Ovary (tissue), 10 donors: ENCODE measurements at places on chromosomes 4 and X. TPM values are rescaled to one million over a fixed set of nuclear protein-coding genes. Genes with fewer than 3 reads are reported as not detected.

DNA sequence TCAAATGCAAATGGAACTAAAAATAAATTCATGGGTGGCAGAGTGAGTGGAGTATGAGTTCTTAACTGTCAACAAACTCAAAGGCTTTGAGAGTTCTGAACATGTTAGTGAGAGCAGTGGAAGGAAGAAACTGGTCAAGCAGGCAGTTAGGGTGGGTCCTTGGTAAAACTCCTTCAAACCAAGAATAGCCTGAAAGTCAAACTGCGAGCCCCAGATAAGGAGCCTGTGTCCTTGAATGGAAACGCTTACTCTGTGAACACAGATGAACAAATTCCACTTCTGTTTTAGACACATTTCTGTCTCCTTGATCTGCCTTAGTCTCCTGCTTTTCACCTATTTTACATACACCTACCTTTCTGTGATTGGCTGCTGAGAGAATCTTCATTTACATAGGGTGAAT, 129.4 kb upstream of the PCDH18 start:
- peaks cover 10% of the 10 kb centered on the region for H3K4me1 ChIP-seq
- no peak overlapping the region for H3K4me3 ChIP-seq
- DNase-seq, result no peak

DNA sequence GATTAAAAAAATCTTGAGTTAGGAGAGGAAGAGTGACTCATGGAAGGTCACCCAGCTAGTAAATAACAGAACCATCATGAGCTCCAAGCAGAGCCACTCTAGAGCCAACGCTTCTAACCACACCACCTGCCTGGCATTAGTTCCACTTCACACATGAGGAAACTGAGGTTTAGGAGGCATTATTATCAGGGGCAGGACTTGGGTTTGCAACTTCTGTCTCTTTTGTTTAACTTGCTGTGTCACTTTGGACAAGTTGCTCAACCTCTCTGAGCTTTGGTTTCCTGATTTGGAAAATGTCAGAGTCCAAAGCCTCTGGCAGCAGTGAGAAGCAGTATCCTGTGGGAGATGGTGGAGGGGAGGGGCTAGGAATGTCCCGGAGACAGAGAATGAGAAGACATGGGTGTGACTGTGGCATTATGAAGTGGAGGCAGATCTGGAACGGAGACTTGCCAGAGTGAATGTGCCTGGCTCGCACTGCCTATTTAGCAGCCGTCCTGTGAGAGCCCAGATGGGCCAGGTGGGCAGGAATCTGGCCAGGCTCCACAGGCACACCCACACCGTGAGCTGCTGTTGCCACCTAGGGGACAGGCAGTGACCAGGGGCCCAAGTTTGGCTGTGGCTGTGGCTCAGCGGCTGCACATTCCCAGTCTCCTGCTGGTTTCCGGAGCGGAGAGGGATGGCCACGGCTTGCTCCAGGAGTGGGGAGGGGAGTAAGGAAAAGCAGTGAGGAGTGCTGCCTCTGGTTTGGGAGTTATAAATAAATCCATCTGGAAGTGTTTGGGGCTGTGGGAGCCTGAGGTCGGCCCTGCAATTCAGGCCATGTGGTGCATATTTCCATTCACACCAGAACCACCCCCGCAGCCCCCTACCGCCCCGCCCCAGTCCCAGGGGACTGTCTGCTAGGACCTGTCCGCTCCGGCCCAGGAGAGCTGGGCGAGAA, 93.4 kb downstream of the NHSL2 start:
- H3K4me1 ChIP-seq, result no peaks in the 10 kb centered on the region
- H3K36me3 ChIP-seq, result no peaks in the 10 kb centered on the region
- H3K4me3 ChIP-seq, result no peak overlapping the region
- DNase-seq, result peak; percentile 39

GRCh38 chr4:139873111-139873860, 207.7 kb downstream of the MGST2 start:
- no peaks in the 10 kb centered on the region for H3K36me3 ChIP-seq
- no peaks in the 10 kb centered on the region for H3K27me3 ChIP-seq
- peaks cover 5% of the 10 kb centered on the region for H3K4me1 ChIP-seq
- DNase-seq, result no peak

GRCh38 chr4:121714548-121714947, 17.8 kb upstream of the ANXA5 start:
- no peak overlapping the region for H3K4me3 ChIP-seq
- no peak overlapping the region for H3K27ac ChIP-seq
- H3K27me3 ChIP-seq, result no peaks in the 10 kb centered on the region
- peaks cover 3% of the 10 kb centered on the region for H3K4me1 ChIP-seq
- no peaks in the 10 kb centered on the region for H3K36me3 ChIP-seq

DNA sequence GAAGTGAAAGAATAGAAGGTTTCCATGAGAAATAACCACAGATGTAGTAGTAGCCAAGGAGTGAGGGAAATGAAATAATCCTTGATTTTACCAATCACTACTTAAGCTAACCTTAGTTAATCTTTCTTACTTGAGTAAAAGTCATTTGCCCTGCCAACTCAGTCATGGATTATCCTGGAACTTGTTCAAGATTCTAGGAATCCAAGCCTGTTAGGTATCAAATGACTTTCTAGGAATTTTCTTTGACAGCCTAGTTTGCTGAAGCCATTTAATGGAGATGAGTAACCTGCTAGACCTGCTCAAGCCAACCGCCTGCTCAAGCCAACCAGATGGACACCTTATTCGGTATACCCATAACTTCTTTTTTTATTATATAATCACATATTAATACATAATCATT, 180.5 kb downstream of the KLHL13 start:
- H3K27ac ChIP-seq, result no peak overlapping the region
- H3K4me3 ChIP-seq, result no peak overlapping the region
- no peaks in the 10 kb centered on the region for H3K36me3 ChIP-seq
- H3K4me1 ChIP-seq, result no peaks in the 10 kb centered on the region
- no peak for DNase-seq
- H3K27me3 ChIP-seq, result no peaks in the 10 kb centered on the region

- no peaks in the 10 kb centered on the region for H3K36me3 ChIP-seq
- H3K4me3 ChIP-seq, result no peak overlapping the region
- peak overlapping the region; percentile 14 for H3K27ac ChIP-seq
- no peaks in the 10 kb centered on the region for H3K27me3 ChIP-seq
- peaks cover 10% of the 10 kb centered on the region for H3K4me1 ChIP-seq
Measured at GRCh38 chr4:169062897-169063244, 52.8 kb upstream of the CBR4 start.

DNA sequence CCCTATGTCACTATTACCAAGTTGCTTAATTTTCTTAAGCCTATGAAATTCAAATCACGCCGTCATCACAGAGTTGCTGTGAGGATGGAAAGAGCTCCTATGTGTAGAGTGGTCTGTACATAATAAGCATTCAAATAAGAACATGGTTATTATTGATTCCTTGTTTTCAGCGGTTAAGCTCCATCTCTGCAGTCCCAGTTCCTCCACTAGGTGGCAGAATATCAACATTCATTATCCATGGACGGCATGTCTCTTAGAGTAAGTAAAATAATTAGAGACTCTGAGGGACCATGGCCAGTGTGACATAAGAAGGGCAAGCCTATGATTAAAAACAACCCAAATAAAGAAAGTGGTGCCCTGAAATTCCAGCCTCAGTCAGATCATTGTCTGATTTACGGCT, 132.5 kb upstream of the NHS start:
- no peaks in the 10 kb centered on the region for H3K27me3 ChIP-seq
- H3K4me3 ChIP-seq, result no peak overlapping the region
- H3K4me1 ChIP-seq, result no peaks in the 10 kb centered on the region
- H3K36me3 ChIP-seq, result no peaks in the 10 kb centered on the region
- DNase-seq, result peak; percentile 32
- no peak overlapping the region for H3K27ac ChIP-seq

- H3K4me1 ChIP-seq, result no peaks in the 10 kb centered on the region
- no peak overlapping the region for H3K27ac ChIP-seq
Measured at GRCh38 chrX:21408307-21408706, 34.1 kb downstream of the CNKSR2 start.

GRCh38 chr4:38698176-38698575, 34.2 kb downstream of the KLF3 start:
- no peak overlapping the region for H3K27ac ChIP-seq
- H3K27me3 ChIP-seq, result no peaks in the 10 kb centered on the region
- H3K4me1 ChIP-seq, result no peaks in the 10 kb centered on the region
- no peaks in the 10 kb centered on the region for H3K36me3 ChIP-seq
- DNase-seq, result no peak

DNA sequence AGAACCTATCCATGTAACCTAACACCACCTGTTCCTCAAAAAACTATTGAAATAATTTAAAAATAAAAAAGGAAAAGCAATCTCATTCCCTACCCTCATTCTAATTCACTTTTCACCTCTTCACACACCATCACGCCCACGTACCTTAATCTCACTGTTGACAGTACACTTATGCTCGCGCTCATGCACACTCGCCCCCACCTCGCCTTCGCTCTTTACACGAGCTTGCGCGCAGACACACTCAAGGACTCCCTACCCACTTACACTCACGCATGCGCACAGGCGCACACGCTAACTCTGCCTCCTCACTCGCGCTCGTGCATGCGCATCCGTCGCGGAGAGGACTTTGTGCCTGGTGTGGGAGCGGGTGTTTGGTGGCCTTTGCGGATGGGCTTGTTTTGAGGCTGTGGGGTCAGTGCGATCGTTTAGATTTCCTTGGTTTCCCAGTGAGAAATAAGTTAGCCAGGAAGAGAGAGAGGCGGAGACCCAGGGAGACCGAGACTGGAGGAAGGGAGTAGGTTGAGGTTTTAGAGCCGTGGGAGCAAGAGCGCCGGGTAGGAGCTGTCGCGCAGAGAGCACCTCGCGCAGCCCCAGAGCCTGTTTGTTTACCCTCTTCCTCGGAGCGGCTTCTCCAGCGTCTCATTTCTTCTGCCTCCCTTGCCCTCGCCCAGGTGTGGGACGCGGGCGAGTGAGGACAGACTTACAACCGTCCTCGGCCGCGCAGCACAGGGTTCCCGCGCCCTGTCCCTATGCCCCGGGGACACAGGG, 8.1 kb upstream of the GSX2 start:
- H3K27me3 ChIP-seq, result no peaks in the 10 kb centered on the region
- peak overlapping the region; percentile 33 for H3K4me3 ChIP-seq
- H3K27ac ChIP-seq, result no peak overlapping the region
- peak; percentile 71 for DNase-seq

GRCh38 chrX:42151808-42152207, 228.5 kb upstream of the CASK start:
- H3K4me1 ChIP-seq, result no peaks in the 10 kb centered on the region
- no peak for DNase-seq
- no peaks in the 10 kb centered on the region for H3K27me3 ChIP-seq
- no peak overlapping the region for H3K27ac ChIP-seq
- no peaks in the 10 kb centered on the region for H3K36me3 ChIP-seq

DNA sequence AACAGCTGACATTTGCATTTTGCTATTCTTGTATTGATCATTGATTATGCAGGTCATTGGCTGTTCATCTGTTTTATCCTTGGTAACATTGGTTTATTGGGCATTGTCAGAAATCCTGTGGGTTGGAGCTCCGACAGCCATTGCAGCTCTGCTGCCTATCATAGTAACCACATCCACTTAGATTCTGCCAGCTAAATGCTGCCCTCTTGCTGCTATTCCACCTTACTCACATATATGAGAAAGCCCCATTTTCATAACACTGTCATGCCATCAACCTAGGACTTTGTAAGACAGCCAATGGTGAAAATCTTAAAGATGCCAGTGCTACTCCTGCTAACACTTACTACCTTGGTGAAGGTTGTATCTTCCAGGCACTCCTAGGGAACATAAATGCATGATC, 187.3 kb upstream of the CXCL13 start:
- H3K4me1 ChIP-seq, result no peaks in the 10 kb centered on the region
- DNase-seq, result no peak
- H3K4me3 ChIP-seq, result no peak overlapping the region
- H3K36me3 ChIP-seq, result no peaks in the 10 kb centered on the region

DNA sequence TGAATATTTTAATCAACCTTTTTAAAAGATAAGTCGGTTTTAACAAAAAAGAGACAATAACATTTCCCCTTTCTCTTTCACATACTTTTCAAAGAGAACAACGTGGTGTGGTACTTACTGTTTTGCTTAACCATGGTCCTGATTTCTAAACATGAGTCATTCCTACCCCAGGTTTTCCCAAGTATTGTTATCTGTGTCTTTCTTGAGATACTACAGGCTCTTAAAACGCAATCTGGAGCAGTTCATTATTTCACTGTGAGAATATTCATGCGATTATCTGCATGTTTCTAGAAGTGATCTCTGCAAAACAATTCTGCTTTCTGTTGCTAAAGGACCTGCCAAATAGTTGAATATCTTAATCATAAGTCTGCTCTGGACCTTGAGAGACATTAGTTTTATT, 127.3 kb downstream of the TENM3 start:
- H3K4me1 ChIP-seq, result no peaks in the 10 kb centered on the region
- no peak overlapping the region for H3K27ac ChIP-seq
- H3K27me3 ChIP-seq, result no peaks in the 10 kb centered on the region
- DNase-seq, result no peak

DNA sequence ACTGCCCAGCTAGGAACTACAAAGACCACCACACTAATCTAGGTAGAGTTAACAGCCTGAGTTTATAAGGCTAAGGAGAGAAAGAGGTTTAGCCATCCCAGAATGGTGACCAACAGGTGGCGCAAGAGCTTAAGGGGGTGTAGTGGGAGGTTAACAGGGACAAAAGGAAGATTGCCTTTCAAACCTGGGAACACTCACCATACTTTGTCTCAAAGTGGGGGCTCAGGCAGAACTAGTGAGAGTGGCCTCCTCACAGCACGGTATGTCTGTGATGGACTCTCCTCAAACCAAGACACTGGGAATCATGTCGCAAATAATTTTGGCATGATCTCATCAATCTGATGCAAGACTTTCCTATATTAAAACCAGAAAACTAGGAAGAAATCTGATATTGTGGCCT, 23.4 kb downstream of the CCNI start:
- H3K27me3 ChIP-seq, result no peaks in the 10 kb centered on the region
- no peaks in the 10 kb centered on the region for H3K36me3 ChIP-seq
- H3K4me1 ChIP-seq, result no peaks in the 10 kb centered on the region

- H3K27me3 ChIP-seq, result no peaks in the 10 kb centered on the region
- H3K27ac ChIP-seq, result no peak overlapping the region
- H3K4me3 ChIP-seq, result no peak overlapping the region
- no peaks in the 10 kb centered on the region for H3K4me1 ChIP-seq
- H3K36me3 ChIP-seq, result no peaks in the 10 kb centered on the region
Measured at GRCh38 chr4:126375462-126376054, 1060.8 kb downstream of the FAT4 start.

DNA sequence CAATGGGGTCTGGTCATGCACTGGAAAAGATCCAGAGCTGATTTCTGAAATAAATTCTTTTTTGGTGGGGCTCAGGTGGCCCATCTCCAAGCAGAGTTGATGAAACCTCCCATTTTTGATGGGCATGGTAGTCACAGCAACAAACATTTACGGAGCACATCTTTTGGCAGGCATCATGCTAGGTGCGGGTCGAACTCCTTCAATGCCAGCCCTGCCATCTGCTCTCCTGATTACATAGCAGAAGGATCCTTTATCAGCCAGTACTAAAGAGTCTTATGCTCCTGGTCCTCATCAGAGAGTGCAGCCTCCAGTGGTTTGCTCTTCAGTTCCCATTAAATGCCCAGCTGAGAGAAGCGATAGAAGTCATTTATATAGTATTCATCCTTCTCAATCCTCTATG, 121.7 kb downstream of the GRXCR1 start:
- H3K4me3 ChIP-seq, result no peak overlapping the region
- H3K27me3 ChIP-seq, result no peaks in the 10 kb centered on the region
- no peaks in the 10 kb centered on the region for H3K36me3 ChIP-seq

GRCh38 chr4:137226900-137227299, 305.4 kb downstream of the PCDH18 start:
- H3K36me3 ChIP-seq, result no peaks in the 10 kb centered on the region
- H3K27ac ChIP-seq, result no peak overlapping the region
- no peaks in the 10 kb centered on the region for H3K27me3 ChIP-seq
- no peak for DNase-seq
- H3K4me1 ChIP-seq, result no peaks in the 10 kb centered on the region

Gene IBSP
- not detected for total RNA-seq

Gene CTAG1B
- not detected for total RNA-seq

Gene DDX53
- total RNA-seq, result not detected

Gene ITIH6
- not detected for total RNA-seq

Gene MID2
- total RNA-seq, result 29.1 TPM

Gene STK26
- 2.5 TPM for total RNA-seq

Gene SMIM10
- 6.6 TPM for total RNA-seq

Gene PNMA6F
- not detected for total RNA-seq

Gene PRKG2
- total RNA-seq, result 0.25 TPM
